ENCODE measurements at places on chromosomes 2 and 18.

DNA sequence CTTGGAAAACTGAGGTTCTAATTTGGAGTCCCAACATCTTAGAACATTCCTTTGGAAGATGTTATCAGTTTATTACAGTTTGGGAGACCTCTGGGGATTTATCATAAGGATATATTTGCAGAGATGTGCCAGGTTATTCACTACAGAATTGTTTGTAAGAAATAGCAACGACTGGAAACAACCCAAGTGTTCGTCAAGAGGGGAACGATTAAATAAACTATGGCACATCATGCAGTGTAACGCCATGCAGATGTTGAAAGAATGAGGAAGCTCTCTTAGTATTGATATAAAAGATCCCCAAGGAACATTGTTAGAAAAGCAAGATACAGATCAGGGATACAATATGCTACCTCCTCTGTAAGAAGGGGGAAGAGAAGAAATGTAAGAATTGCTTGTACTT is 210.6 kb downstream of the TMEM247 start:
- DNase-seq: no peak

DNA sequence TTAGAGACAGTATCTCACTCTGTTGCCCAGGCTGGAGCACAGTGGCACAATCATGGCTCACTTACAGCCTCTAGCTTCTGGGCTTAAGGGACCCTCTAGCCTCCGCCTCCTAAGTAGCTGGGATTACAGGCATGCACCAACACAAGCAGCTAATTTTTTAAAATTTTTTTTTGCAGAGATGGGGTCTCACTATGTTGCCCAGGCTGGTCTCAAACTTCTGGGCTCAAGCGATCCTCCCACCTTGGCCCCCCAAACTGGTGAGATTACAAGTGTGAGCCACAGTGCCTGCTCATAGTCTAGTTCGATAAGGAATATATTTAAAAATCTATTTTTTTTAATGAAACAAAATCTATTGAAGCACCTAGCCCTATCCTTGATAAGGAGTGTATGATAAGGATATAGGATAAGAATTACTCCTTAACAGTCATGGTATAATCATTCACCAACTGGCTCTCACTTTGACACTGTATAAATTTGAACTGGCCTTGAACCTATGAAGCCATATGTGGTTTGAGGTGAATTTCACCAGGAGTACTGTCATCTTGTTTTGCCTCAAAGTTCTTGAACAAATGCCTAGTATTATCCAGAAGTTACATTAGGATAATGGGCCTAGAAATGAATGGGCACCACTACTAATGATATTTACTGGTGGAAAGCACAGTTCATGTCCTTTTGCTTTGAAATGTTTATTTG is 71.1 kb downstream of the EXOC6B start:
- DNase-seq: no peak

- DNase-seq: no peak
Observed at GRCh38 chr2:101255501-101255900, 2.8 kb downstream of the CNOT11 start.

GRCh38 chr2:61485281-61485680 is 14.4 kb upstream of the USP34 start:
- DNase-seq: no peak

DNA sequence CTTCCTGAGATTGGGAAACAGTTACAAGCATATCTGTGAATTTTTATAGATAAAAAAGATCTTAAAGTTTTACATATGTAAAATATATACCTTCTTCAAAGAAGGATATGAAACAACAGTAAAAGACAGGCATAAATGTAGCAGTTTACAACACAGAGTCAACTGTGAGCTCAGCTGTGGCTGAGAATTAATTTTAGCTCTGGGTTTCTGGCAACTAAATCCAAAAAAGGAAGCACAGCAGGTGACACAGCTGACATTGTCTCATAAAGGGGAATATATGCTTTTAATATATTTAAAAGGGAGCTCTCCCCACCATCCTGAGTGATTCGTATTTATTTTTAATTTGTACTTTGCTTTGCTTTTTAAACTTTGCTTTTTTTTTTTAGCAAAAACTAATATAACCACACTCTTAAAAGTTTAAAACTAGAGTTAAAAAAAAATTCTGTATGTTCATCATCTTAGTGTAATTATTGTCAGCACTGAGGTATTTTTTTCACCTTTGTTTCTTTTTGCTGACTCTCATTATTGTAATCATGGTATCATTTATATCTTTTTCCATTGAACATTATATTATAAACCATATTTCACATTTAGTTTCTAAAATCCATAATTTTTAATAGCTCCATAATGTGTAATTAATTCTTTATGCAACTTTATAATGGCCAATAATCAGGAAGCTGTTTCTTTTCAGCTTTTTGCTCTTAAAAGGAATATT is 6.7 kb downstream of the TUBB6 start:
- no peak for DNase-seq

- no peak for DNase-seq
Observed at GRCh38 chr2:239323447-239323846, 77.4 kb downstream of the HDAC4 start.

GRCh38 chr18:76456823-76457222 is 38.2 kb downstream of the ZNF516 start:
- no peak for DNase-seq

DNA sequence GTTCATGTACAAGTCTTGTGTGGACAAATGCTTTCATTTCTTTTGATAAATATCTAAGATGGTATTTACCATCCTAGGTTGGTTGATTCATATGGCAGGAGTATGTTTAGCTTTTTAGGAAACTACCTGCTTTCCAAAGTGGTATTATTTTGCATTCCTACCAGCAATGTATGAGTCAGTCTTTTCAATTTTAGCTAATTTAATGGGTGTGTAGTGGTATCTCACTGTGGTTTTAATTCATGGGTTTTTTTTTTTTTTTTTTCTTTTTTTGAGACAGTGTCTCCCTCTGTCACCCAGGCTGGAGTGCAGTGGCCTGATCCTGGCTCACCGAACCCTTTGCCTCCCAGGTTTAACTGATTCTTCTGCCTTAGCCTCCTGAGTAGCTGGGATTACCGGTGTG is 4.2 kb downstream of the ZNF512 start:
- no peak for DNase-seq

DNA sequence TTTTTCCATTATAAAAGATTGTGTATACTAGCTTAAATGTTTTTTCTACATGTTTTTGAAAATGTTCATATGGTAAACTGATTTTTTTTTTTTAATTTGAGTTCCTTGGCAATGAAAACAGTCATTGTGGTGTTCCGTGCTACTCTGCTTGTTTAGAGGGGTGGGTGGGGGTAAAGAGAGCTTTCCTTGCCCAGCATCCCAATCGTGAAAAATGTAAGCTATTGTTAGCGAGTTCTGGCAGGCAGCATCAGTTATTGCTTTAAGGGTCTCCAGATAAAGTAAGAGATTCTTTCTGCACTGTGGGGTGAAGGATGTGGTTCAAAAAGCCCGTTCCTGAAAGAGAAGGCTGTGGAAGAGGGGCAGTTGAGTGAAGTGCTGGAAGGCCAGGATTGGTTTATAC is 118.4 kb downstream of the TANC1 start:
- DNase-seq: no peak

DNA sequence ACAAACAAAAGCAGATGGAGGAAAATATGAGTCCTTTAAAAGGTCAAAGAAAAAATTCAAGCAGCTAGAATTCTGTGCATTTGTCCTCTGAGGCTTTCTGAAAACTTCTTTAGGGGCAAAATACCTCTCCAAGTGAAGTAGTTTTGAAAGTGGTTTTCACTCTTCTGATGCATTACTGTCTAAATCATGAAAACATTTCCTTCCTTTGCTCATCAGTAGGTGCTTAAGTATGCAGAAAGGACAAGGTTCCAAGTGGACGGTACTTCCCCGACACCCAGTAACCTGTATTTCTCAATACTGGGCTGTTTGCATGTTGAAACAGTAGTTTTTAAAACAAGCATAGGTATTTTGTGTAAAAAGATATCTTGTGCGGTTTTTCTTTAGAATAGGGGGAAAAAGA is 189.1 kb upstream of the ERBB4 start:
- DNase-seq: no peak

DNA sequence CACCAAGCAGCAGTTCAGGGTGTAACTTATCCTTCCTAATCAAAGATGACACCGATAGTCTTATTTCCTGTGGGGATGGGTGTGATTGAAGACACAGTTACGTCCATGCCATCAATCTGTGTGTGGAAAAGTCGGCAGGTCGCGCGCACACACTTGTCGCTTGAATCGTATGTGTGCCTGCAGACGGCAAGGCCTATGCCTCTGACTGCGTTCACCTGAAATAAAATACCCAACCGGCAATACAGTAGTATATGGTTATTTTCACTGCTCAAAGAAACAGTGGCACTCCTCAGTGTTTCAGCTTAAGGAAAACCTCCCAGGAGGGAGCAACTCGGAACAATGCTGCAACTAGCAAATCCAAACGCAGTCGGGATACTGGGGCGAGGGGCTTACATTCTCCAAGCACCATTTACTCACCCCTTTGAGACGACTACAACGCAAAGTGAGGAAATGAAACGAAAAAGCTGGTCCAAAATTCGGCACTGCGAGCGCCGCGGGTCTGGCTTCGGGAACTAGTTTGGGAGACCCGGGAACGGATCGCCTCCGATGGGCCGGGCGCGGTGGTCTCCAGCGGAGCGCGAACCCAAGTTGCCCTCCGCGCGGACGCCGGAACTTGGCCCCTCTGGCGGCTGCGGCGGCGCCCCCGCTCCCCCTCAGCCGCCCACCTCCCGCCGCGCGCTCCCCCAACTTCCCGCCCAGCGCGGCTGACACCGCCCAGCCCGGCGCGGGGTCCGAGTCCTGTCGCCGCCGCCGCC is 675 bp downstream of the PRKD3 start:
- peak; percentile 40 for DNase-seq

DNA sequence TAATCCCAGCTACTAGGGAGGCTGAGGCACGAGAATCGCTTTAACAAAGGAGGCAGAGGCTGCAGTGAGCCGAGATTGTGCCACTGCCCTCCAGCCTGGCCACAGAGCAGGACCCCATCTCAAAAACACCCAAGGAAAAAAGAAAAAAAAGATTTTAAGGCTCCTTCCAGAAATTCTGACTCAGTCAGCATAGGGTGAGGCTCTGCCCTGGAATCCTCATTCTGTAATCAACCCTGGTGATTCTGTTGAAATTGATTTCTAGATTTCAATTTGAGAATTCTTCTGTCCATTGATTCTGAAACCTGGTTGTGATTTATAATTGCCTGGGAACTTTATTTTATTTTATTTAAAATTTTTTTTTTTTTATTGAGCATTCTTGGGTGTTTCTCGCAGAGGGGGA is 27.1 kb upstream of the VPS4B start:
- no peak for DNase-seq

- peak; percentile 20 for DNase-seq
Observed at GRCh38 chr2:132977812-132978529, 308.0 kb upstream of the LYPD1 start.

DNA sequence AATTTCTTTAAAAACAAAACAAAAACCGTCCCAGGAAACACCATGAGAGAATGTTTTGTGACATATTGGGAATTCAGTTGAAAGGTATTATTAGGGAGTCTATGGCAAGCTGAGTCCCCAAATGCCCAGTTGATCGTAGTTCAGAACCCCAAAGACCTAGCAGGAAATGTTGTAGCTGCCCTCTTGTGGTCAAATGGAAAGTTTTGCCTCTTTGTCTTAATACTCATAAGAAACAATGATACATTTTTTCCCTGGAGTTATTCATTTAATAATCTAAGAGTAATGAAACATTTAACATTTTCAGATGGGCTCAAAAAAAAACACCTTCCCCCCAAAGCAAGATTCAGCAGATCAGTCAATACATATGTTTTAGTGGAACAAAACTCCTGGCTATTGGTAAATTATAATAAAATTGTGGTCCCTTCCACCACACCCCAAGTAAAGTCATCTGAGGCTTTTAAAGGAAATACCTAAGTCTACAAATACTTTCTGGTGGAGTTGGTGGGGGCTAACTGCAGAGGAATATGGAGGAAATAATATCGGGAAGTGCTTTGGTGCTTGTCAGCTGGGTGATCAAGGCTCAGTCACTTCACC is 37.8 kb upstream of the EFEMP1 start:
- DNase-seq: peak; percentile 72

DNA sequence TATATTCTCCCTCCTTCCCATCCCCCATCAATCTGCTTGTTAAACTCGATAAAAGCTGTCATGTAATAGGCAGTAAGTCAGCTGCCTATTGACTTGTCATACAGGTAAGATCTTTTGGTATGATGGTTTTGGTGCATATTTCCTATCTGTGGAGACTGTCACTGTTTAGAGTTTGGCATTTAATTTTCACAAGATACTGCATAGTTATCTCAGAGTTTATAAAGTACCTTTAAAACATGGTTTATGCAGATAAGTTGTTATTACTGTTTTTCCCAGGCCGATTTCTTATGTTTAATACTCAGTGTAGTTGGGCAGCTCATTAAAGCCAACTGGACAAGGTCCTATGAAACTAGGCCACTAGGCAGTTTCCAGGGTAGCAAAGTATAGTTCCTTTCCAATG is 222.1 kb downstream of the GALNT13 start:
- DNase-seq: no peak

- DNase-seq: no peak
Observed at GRCh38 chr2:183124957-183125255, 663 bp downstream of the NUP35 start.

DNA sequence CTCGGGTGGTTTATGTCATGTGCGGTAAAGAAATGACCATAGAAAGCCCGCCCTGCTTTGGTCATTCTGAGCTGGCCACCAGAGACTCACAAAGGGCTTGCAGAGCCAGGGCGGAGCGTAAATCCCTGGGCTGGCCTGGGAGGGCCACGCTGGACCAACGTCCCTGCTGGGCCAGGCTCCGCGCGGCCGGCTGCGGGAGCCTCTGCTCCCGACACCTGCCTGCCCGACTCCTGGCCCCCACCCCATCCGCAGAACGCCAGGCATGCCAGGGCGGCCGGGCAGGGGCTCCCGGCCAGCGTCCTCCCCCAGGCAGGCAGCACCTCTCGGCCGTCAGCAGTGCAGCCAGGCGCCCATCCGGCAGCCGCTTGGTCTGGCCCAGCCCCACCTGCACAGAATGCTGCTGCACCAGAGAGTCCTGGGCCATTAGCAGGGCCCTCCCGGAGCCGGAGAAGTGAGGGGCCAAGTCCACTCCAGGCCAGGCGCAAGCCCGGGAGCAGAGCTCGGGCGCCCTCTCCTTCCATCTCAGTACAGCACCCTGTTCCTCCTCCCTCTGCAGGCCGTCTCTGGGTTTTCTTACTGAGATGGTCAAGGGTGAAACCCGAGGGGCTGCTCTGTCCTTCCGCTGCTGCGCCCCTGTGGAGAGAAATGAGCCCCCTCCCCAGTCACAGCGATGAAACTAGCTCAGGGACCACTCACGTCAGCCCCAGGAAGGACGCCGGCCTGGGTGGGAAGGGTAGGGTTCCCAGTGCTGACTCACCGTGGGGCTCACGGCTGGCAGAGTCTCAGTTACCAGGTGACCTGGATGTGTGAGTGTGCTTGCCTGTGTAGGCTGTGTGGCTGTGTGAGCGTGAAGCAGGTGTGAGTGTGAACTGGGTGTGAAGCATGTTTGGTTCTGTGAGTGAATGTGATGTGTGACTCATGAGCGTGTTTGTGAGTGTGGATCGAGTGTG is 83.3 kb downstream of the PTGR3 start:
- DNase-seq: no peak
